ENCODE measurements at places on chromosomes 6 and 20.

DNA sequence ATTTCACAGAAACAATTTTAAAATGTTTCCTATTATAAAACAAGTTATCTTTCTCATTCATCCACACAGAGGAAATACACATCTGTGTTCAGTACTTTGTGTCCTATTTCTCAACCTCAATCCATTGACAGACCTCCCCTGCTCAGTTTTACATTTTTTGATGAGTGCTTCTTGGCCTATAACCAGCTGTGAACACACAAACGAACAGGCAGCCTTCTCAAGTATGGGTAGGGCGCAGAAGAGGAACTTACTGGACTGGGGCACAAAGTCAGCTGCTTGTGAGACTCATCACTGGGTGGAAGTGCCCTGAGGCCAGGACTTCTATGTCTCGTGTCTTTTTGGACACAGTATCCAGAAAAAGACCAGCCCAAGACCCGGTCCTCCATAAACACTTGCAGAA is 2.8 kb downstream of the RPS6KA2 start:
- DNase-seq = no peak

GRCh38 chr20:21705575-21706260 is at the start of gene PAX1:
TSS of gene PAX1 (plus strand) at chr20:21705664. CDS start at chr20:21705713, 49 bp downstream.
- DNase-seq = no peak

GRCh38 chr20:52004715-52005114 is 186.9 kb downstream of the ZFP64 start:
- DNase-seq = no peak

DNA sequence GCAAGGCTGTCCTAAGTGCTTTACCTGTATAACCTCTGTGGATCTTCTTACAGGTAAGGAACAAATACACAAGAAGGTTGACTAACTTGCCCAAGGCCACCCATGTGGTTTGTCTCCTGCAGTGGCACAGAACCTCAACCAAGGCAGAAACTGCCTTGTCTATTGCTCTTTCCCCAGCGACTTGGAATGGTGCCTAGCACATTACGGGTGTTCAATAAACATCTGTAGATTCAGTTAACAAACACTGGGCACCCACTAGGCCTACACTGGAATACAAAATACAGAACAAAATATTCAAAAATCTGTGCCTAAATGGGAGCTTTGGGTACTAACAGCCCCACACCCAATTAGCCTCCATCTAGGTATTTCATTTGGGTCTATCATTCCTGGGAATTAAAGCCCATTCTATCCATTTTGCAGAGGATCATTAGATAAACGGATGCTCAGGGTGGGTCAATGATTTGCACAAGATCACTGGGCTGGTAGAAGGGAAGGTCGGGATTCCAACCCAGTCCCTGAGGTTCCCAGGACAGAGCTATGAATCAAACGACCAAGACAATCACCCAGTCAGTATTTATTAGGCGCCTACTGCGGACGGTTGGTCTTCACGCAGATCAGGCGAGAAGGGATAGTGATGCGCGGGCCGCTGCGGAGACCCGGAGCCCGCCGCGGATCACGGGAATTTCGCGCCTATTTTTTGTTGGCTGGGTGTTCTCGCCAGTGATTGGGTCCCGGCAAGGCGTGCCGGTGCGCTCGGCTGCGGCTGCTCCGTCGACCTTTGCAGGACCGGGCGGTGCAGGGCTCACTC is at the start of gene STK35:
Gene STK35 (plus strand): TSS at position 771 of the 808 bp plus-strand sequence. CDS start 55 bp downstream, outside the sequence.
- DNase-seq = no peak

GRCh38 chr6:44399991-44400390 is 12.5 kb downstream of the CDC5L start:
- no peak for DNase-seq

GRCh38 chr6:154298297-154298696 is 58.3 kb downstream of the IPCEF1 start:
- DNase-seq = no peak

DNA sequence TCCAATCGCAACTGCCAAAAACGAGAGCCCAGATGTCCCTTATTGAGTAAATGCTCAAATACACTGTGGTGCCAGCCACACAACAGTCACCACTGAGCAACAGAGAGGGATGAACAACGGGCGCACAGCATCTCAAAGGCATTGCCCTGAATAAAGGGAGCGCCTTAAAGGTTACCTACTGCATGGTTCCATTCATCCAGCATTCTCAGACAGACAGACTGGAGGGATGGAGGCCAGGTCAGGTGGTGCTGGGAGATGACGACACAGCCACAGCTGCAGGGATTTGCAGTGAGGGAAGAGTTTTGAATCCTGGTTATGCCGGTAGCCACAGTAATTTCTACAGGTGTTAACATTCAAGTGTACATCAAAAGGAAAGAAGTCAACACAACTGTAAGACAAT is 615.5 kb upstream of the AGPAT4 start:
- no peak for DNase-seq

DNA sequence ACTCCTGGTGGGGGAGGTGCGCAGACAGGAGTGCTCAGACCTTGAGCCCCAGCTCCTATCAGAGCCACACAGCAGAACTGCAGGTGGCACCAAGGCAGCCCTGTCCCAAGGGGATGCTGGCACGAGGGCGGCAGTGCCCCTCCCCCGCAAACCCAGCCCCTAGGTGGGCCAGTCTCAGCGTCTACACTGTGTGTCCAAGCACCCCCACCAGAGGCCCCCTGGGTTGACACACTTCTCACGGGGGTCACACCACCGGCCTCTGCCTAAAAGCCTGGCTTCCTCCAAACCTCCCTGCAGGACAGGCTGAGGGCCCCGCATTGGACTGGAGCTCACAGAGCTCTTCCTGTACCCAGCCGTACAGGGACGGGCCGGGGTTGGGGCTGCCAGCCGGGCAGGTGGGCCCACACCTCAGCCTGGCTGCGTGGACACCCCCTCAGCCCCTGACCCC is 8.1 kb downstream of the SLC2A4RG start:
- no peak for DNase-seq

- DNase-seq = no peak
Observed at GRCh38 chr20:2800521-2801285, at the start of gene CPXM1. TSS of gene CPXM1 (minus strand) at chr20:2800627. CDS start at chr20:2800572, 55 bp downstream.

DNA sequence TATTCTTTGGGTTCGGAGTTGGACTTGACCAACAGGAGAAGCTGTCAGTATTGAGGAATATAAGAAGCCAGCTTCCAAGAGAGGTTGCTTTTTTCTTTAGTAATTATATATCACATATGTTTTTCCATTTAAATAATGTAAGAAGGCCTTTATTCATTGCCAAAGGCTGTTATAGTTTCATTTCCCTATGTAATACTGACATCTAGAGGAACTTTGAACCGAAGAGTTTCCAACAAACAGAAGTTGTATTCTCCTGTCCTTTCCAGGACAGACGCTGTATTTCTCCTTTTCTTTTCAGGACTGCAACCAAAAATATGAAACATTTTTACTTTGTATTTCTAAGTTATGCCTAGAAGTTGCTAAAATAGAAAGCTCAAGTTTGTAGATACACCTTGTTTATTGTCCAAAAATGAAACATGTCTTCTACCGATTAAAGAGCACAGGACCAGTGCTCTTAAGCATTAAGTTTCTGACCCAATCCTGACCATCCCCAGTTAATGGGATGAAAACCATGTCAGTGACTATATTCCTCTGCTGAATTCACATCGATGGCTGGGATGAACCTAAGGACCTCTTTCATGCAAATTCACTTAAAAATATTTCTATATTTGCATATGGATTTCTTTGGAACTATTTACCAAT is 55.1 kb downstream of the MYLK4 start:
- no peak for DNase-seq

DNA sequence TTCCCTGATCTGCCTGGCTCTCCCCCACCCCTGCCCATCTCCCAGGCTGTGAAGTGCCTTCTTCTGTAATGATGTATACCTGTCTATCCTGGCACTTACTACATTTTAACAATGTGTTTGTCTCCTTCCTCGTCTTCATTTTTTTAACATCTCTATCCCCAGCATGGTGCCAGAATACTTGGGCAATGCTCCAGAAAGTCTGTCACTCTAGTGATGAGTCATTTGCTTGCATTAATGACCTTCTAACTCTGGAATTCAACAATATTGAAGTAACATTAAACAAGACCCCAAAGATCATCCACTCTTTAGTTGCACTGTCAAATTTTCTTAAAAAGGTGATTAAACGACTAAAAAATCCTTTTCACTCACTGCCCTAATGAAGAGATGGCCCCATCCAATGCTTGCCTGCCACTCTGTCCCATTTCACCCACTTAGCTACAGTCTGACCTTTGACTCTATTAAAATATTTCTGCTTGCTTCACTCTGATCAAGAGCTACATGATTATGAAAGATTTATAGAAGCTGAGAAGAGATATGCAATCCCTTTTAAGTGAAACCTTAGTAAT is 7.7 kb upstream of the KLHL31 start:
- no peak for DNase-seq

GRCh38 chr6:95431637-95432228 is 145.6 kb upstream of the MANEA start:
- peak; percentile 42 for DNase-seq

DNA sequence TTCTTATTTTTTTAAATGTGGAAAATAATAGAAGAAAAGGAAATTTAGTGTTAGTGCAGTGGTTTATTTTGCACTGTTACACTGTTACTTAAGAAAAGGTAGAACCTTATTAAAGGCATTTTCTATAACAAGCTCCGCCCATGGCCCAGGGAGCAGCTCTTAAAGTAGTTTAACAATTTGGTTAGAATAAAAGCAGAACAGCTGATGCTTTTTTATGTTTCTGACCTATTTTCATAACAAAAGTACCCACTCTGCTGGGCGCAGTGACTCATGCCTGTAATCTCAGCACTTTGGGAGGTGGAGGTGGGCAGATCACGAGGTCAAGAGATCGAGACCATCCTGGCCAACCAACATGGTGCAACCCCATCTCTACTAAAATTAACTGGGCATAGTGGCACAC is 32.6 kb downstream of the DSTN start:
- DNase-seq = no peak

- no peak for DNase-seq
Observed at GRCh38 chr6:137097057-137097456, 52.3 kb upstream of the IL20RA start.

DNA sequence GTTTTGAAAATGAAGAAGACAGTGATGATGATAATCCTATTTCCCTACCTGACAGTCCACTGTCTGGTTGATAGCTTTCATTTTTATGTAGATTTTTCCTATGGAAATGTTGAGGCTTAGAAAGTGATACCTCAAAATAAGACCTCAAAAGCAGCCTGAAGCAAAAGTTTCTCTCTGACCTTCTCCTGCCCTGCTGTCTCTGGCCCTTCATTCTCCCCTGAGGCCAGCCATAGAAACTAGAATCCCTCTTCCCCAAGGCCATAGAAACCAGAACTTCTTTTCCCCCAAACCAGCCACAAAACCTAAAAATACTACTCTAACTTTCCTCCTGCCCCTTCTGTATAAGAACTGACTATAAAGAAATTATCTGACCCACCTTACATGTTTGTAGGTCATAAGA is 52.6 kb upstream of the GCM1 start:
- no peak for DNase-seq

- DNase-seq = no peak
Observed at GRCh38 chr6:74492587-74492986, 713.3 kb downstream of the COL12A1 start.

GRCh38 chr20:43722153-43722505 is 4.7 kb downstream of the GTSF1L start:
- peak; percentile 69 for DNase-seq

DNA sequence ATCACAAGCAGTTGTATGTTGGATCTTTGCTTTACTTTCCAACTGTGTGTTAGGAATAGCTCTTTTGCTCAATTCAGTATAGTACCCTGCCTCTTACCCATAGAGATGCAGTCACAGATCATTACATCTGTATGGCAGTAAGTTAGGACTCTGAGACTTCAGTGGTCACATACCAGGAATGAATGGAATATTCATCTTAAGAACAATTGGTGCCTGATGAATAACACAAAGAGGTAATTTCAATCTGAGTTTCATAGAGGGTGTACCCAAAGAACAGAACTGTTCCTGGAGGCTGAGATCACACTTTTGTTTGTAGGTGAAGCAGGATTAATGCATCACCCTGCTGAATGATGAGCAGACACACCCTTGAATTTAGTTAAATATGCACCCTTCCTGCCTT is 28.7 kb upstream of the KIF13A start:
- DNase-seq = no peak

Measured in CD4-positive, alpha-beta T cell treated with Interleukin-12 subunit alpha and Interleukin-12 subunit beta, for 1 hour (primary cell).